ENCODE measurements at places on chromosomes 3 and 15. TPM values are rescaled to one million over a fixed set of nuclear protein-coding genes. Genes with fewer than 3 reads are reported as not detected.

The C3orf52 gene
- total RNA-seq = 0.37 TPM

The MAGI1 gene
- 5.5 TPM for total RNA-seq

The CFAP44 gene
- total RNA-seq = 3.3 TPM

The SLC30A4 gene
- total RNA-seq = 5.9 TPM

The GNAT1 gene
- total RNA-seq = not detected

The TP63 gene
- total RNA-seq = under 0.01 TPM

The CNTN4 gene
- total RNA-seq = not detected

The CIDEC gene
- 10.3 TPM for total RNA-seq

The ERICH6 gene
- total RNA-seq = under 0.01 TPM

The CALML4 gene
- 3.9 TPM for total RNA-seq

The NR2F2 gene
- total RNA-seq = 21.5 TPM

The CACNA2D2 gene
- not detected for total RNA-seq

The PPP2R3A gene
- 23.5 TPM for total RNA-seq
